ENCODE measurements at places on chromosomes 3 and 15.

- no peak for DNase-seq
These were observed 404.6 kb upstream of the C2CD4B start for GRCh38 chr15:62569460-62570404.

DNA sequence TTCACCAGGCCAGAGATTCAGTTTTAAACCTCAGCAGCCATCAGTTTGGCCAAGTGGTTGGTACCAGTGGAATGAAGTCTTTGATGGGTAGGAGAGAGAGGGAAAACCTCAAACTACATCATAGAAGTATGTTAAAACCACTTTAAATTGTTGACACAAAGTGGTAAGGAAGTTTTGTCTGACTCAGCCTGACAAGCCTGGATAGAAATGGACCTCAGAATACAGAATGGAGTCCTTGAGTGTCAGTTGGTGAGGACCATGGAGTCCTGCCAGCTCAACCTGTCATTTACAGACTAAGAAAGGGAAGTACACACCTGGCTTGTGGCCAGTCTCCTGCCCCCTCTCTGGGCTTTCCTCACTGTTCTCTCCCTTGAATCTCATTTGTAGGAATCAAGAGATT, 12.1 kb downstream of the EAF1 start:
- no peak for DNase-seq

GRCh38 chr3:184525337-184526087, 36.1 kb upstream of the EPHB3 start:
- no peak for DNase-seq

GRCh38 chr15:85047271-85047948, 65.8 kb downstream of the PDE8A start:
- DNase-seq = peak; percentile 99

DNA sequence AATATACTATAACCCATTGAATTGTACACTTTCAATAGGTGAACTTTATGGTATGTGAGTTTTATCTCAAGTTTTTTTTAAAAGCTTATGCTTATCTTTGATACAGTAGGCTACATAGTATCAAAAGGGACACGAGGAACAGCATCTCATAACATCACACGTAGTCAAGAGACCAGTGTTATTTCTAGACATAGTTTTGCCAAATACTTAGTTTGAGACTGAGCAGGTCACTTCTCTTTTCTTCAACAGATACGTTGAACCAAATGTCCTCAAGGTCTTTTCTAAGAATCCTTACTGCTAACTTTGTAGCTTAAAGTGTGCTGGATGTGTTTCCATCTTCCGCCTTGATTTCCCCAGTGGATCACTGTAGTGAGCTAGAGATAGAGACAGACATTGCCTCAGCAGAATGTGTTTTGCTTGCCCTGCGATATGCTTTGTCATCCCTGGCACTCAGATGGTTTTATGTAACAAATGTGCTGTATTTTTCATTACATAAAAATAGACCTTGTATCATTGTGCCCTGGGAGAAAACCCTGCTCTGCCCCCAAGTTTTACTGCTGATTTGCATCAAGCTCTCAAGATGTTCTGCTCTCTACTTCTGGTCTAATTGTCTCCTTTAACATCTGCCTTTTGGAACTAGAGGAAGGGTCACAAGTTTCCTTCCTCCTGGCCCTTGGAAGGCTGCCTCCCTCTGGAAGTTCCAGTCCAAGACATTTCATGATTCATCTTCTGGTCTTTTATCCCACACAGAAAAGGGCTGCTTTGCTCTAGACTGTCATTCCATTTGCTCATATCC, 426.4 kb upstream of the RGMA start:
- no peak for DNase-seq

DNA sequence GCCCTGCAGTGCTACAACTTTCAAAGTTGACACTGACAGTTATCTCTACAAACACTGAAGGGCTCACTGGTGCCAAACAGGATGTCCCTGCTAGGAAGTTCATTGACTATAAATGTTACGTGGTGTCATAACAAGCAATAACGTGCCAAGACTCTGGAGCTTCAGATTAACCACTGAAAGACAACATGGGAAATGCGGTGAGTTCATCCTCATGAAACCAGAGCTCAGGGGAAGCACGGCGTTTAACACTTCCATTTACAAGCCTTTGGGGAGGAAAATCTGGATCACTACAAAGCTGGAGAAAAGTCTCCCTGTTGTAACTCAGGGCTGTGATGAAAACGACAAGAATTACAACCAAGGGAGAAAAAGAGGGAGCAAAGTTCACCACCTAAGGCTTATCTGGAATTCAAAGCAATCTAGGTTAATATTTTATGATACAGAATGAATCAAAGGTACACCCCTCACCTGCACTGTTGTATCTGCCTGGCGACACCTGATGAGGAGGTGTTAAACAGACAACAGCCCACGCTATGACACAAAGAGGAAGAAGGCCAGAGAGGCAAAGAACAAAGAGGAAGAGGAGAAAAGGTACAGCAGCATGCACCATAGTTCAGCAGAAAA, 27.0 kb downstream of the SHQ1 start:
- no peak for DNase-seq

DNA sequence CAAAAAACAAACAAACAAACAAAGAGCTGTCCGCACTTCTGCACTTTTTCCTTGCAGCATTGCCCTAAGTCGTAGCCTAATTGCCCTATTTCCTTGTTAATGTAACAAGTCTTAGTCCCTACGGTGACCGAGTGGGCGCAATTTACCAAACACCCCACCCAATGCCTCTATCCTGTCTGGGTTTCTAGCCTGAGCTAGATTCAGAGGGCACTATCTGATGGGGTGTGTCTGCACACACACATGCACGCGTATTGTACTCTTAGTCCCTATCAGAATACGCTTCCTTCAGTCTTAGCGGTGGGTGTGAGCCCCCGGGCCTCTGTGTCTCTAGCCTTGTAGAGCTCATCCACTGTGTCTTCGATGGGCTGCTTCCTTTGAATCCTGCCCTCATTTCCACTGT, 125.9 kb upstream of the DLG1 start:
- DNase-seq = no peak

DNA sequence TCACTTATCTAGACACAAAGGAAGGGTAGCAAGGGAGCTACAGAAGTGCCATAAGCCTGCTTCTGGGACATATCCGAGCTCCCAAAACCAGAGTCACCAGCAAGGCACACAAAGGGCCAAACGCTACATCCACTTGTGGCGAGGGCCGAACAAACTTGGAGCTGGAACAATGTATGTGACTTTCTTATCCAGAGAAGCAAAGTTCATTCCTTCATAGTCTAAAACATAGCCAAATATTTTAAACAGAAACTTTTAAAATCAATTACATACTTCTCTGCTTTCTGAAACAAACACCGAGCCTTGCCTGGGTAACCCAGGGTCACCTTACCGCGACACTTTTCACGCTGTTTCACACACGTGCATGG, 15.9 kb downstream of the ZXDC start:
- no peak for DNase-seq

- no peak for DNase-seq
These were observed 832 bp downstream of the NR2E3 start for GRCh38 chr15:71811036-71811736.

GRCh38 chr3:168824107-168824506, 728.4 kb upstream of the GOLIM4 start:
- no peak for DNase-seq

DNA sequence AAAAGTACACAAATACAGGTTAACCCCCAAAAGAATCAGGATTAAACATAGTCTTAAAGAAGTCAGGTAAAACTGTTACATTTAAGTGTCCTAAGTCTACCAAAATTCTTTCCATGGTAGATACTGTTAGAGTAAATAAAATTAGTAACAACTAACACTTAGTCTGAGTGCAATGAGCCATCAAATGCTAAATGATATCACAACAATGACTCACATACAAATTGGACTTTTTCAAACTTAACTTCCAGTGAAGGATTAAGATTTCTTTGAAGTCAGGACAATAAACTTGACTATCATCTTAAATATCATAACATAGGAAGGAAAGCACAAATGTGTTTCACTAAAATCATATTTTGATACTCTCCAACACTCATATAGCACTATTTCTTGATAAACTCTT, 43.9 kb downstream of the ZNF148 start:
- no peak for DNase-seq

- DNase-seq = no peak
These were observed 192.2 kb upstream of the THRB start for GRCh38 chr3:24686808-24687207.

- DNase-seq = no peak
These were observed 14.5 kb downstream of the BTD start for GRCh38 chr3:15616053-15616452.

- DNase-seq = no peak
These were observed 18.2 kb downstream of the ZNF592 start for GRCh38 chr15:84766461-84767035.

- no peak for DNase-seq
These were observed 3.6 kb downstream of the CADM2 start for GRCh38 chr3:84962415-84962814.

- no peak for DNase-seq
These were observed 66.7 kb upstream of the PRICKLE2 start for GRCh38 chr3:64291956-64292355.

DNA sequence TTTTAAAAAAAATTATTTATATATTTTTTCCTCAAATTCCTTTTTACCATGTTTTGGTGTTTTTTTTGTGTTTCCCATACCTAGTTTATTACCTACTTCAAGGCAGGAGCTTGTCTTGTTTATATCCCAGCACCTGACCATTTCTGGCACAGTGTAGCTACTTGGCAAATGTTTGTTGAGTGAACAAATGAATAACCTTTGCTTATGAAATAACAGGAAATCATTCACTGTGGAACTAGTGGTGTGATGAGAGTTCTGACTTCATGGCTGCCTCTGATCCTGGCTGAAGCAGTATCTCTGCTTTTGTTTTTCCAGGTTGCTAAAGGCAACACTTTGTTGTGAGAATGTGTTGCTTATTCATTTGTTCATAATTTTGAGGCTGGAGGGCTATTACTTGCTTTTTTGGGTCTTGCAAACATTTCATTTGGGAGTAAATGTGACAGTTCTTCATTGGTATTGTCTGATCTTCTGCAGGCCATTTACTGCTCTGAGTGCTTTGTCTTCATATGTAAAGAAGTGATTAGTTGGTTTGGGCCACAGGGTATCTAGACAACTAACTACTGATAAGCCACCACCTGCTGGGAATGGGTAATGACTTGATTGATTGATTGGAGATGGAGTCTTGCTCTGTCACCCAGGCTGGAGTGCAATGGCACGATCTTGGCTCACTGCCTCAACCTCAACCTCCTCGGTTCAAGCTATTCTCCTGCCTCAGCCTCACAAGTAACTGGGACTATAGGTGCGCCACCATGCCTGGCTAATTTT, 5.7 kb downstream of the RAD54L2 start:
- DNase-seq = no peak

- DNase-seq = peak; percentile 18
These were observed 253.0 kb upstream of the RASGRP1 start for GRCh38 chr15:38817427-38818156.

GRCh38 chr3:27680517-27681246, 41.4 kb downstream of the EOMES start:
- DNase-seq = no peak

GRCh38 chr3:120102674-120103073, 8.4 kb upstream of the GSK3B start:
- DNase-seq = no peak

DNA sequence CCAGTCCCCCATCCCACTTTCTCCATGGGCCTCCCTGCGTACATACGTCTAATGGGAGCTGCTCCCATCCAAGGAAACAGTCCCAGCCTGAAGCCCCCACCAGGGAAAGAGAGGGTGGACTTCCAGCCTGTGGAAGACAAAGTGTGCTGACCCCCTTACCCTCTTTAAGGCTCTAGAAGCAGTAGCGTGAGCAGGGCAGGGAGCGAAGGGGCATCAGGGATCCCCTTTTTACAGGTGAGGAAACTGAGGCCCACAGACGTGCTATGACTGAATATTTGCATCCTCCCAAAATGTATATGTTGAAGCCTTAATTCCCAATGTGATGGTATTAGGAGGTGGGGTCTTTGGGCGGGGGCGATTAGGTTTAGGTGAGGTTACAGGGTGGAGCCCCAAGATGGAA, 83.4 kb downstream of the TOP2B start:
- no peak for DNase-seq

GRCh38 chr15:100890850-100891249, 11.2 kb downstream of the ALDH1A3 start:
- DNase-seq = no peak

- peak; percentile 53 for DNase-seq
These were observed 25.6 kb downstream of the GYG1 start for GRCh38 chr3:149016669-149017541.

GRCh38 chr3:16303037-16303575, 38.1 kb downstream of the OXNAD1 start:
- DNase-seq = no peak

DNA sequence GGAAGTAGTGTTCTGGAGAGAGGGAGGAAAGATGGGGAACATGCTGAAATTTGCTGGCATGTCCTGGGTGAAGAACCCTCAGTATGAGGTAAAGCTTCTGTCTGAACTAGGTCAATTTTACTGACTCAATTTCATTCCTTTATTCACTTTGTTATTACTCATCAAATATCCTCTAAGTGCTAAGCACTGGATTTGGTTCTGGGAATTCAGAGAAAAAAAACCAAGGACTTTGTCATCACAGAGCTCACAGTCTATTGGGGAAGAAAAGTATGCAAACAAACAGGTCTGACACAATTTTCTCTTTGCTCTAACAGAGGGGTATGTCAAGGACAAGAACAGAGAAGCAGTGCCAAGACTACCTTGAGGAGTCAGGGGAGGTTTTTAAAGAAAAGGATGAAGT, 68.0 kb downstream of the TFG start:
- DNase-seq = no peak

- DNase-seq = peak; percentile 51
These were observed 1.4 kb downstream of the MAPK6 start for GRCh38 chr15:52020221-52021085.

- DNase-seq = no peak
These were observed 74.2 kb downstream of the SNTN start for GRCh38 chr3:63726656-63727055.

- peak; percentile 63 for DNase-seq
These were observed 6.0 kb downstream of the SNRPA1 start for GRCh38 chr15:101288905-101289513.

DNA sequence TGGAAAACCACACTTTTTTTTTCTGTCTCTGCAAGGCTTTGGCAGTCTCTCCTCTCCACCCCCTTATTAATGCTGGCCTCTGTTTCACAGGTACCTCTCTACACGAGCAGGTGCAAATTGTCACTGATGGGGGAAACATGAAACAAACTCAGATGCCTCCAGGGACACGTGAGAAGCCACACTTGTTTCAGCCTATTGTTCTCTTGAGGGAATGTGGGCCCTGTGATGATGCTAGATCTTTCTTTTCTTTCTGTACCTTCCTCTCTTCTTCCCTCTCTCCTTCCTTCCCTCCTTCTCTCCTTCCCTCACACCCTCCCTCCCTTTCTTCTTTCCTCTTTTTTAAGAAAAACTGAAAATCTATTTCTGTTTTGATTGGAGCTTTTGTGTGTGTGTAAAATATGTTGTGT, 5.7 kb upstream of the BLM start:
- DNase-seq = no peak

DNA sequence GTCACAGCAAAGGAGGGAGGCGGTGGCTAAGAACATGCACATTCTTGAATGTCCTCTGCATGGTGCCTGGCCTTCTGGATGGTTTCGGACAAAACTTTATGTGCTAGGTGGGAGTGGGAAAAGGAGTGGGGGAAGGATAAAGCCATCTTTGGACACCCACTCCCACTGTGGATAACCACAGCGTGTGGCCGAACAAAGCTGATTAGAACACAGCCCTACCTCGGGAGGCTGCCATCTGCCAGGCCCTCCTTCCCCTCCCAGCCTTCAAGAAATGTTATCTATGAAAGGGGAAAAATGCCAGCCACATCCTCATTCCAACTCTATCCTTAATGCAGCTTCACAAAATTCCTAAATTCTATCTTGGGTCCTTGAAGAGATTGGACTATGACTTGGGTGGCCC, 18.8 kb downstream of the AMOTL2 start:
- DNase-seq = no peak

- DNase-seq = no peak
These were observed 89.6 kb downstream of the TMEM266 start for GRCh38 chr15:76149291-76149915.
